ENCODE measurements at places on chromosomes 5 and 9.

DNA sequence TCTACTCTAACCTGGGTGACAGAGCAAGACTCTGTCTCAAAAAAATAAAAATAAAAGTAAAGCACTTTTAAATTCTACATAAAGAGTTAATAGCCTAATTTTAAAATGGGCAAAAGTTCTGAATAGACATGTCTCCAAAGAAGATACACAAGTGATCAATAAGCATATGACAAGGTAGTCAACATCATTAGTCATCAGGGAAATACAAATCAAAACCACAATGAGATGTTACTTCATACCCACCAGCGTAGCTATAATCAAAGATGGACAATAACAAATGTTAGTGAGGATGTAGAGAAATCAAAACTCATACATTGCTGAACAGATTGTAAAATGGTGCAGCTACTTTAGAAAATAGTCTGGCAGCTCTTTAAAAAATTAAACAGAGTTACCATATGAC, 64.1 kb downstream of the IQGAP2 start:
- no peak for DNase-seq

DNA sequence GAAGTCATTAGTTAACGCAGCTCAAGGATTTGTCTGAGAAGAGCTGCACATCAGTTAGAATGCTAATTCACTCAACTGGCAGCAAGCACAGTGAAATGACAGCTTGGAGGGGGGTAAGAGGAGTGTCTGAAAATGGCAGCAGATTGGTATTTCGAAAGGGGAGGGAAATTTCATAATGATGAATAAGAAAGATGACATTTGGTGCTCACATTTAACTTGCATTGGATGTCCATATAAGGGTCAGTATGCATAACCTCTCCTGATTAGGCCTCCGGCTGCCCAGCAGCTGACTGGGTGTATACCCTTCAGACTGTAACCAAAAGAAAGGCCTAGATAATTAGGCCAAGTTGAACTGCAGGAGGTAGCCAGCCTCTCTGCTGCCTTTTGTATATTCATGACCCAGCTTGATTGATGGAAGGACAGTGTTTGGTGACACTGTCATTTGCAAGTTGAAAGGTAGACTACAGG, 131.0 kb downstream of the PBX3 start:
- DNase-seq = no peak

- no peak for DNase-seq
Measured at GRCh38 chr9:119677811-119678505, 308.7 kb upstream of the BRINP1 start.

DNA sequence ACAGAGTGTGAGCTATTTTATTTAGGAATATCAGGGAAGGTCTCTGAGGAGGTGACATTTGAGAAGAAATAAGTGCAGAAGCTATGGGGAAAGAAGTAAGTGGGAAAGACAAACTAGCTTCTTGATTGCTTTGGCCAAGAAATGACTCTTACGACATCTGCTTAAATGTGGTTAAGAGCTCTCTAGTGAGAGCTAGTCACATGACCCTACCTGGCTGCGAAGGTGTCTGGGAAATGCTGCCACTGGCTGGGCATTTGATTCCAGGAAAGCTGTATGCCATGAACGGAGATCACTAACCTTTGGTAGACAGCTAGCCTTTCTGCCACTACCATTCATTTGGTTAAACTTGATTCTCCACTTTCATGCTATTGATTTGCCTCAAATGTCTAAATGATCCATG, 80.1 kb downstream of the KIAA0825 start:
- no peak for DNase-seq

DNA sequence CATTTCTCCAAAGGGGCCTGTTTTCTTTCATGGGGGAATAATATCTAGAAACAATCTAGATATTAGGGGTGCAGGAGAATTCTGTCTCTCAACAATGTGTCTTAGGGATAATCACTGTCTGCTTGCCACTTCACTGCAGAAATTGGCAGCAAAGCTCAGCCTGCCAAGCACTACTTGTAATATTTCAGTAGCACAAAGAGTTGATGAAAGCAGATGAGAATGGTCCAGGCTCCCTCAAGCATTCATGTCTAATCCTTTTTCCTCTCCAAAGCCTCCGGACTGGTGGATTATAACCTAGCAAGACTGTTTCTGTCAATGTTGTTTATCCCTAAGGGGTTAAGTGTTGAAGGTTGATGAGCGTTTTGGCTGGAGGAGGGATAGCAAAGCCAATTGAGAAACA, 13.3 kb upstream of the MPDZ start:
- no peak for DNase-seq

DNA sequence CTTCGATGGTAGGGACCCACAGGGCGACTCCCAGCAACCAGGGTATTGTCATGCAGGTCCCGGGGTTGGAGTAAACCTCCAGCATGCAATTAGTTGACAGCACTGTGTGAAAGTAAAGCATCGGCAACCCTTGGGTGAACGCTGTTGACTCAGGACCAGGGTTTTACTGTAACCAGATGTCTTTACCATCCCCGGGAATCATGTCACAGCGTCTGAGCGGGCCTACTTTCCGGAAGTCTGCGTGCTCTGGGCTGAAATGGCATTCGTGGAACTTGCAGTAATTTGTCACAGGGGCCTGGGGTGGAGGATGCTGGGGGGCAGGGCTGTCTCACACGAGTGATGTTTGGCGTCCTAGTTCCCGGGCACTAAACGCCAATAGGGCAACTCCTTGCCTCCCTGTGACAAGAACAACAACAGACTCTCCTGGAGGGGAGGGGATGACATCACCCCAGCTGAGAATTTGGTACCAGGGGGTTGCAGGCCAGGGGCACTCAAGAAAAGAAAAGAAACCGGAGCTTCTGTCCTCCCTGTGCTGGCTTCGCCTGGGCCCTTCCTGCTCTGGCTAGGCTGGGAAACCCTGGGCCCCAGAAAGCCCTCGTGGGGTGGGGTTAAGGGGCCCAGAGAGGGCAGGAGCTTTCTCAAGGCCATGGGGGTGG, 10.1 kb upstream of the UBAC1 start:
- no peak for DNase-seq

- DNase-seq = no peak
Measured at GRCh38 chr5:5383461-5383860, 39.0 kb upstream of the ICE1 start.

DNA sequence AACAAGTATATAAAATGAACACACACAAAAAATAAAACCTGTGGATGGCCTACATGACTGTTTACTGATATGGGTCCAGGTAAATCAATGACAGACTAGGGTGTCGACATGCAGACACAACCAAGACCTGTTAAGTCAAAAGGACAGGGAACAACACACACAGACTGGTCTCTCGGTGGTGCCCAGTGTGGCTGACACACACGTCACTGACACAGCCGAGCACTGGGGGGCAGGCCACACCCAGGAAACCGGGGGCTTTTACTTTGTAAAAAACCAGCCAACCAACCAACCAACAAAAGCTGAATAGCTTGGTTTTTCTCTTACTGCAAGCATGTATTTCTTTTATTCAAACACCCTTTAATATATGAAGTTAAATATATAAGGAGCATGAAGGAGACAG, 5.0 kb downstream of the FAM163B start:
- DNase-seq = no peak

DNA sequence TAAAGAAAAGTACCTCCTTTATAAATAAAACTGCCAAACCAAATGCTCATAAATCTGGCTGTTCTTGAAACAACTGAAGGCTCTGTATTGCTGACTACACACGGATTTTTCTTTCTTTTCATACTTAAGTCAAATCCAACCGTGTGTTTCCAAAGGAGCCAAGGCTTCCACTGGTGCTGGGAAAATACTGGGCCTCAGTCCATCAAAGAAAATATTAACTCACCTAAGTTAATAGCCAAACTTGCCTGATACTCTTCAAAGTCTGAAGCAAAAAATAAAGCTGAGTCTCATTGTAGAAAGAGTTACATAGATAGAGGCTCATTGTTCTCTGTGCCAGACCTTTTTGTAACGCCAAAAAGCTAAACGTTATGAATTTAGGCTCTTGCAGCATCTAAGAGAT, 350.4 kb upstream of the CDH9 start:
- no peak for DNase-seq

- no peak for DNase-seq
Measured at GRCh38 chr5:172479034-172479783, 24.9 kb upstream of the SH3PXD2B start.

DNA sequence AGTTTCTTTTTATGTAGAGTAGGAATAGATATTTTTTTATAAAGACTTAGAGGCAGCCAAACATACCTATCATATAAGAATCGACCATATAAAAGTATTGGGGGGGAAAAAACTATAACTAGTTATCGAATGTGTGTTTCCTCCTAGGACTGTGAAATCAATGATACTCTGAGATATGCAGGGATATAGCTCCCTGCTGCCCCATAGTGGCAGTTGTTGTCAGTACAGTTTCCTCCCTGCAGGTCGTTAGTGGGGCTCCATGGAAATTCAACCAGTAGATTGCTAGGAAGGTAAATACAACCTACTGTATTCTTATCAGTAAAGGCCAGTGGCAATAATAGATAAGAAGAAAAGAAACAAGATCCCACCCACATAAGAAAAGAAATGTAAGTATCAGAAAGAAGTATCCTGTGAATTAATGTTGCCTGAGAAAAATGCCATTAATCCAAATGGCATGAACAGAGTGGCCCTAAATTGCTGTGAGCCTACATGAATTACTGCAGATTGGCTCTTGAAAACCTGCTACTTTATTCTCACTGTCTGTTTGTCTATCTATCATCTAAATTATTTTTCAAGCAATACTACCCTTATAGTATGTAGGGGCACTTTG, 136.9 kb upstream of the FBN2 start:
- DNase-seq = no peak

DNA sequence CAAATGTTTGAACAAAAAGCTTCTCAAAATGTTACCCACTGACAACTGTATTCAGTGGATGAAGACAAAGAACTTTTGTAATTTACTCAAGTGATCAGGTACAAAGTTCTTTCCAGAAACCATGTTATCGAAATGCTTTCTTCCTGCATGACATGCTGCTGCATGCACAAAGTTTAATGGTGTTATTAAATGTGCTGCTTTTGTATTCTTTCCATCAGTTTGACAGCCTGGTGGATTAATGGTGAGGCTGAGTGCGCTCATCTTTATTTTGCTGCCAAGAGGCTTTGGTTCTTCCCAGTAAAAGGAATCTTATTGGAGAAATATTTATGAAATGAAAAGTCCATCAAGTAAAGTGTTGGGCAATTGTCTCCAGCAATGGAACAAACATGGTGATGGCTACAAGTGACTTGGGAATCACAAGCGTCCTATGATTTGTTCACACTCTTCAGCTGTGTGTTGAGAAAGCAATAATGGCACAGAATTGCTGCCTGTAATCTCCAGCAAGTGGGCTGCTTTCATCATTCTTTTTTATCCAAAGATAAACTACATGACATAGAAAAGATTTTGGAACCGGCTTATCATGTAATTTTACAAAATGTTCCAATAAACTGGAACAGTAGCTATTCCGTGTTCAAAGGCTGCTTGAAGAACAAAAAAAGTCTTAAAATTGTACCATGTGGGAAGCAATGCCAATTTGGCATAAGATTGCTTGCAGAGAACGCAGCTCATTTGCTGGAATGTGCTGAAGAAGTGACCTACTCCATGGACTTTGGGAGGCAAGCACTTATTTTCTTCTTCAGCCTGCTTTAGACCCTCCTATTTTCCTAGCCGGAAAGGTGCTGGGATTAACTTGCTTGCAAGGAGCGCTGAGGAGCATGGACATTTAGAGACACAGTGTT, 153.1 kb downstream of the HSD17B3 start:
- no peak for DNase-seq

DNA sequence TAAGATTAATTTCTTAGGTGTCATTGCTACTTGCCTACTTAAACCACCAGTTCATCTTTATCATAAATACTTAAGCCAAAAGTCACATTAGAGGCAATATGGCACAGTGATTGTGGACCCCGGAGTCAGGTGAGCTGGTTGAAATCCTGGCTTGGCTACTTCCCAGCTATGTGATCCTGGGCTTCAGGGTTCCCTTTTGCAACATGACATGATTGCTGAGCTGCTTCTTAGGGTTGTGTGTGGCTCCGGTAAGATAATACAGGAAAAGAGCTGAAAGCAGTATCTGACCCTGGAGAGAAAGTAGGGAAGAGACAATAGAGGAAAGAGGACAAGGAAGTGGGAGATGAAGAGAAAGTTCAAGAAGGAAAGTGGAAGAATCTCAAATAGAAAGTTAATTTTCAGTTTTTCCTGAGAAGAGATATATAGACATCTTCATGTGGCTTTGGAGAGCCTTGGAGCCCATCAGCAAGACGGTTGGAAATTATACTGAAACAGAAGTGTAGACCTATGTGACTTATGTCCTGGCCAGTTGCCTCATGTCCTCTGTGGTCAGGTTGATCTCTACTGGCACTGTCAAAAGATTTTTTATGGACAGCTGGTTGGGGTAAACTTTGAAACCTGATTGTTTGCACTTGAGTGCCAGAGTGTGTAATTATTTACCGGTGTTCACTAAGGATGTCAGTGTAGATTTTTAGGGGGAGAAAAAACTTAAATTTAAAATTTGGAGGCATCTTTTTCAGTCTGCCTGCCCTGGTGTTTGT, 93.2 kb downstream of the GHR start:
- no peak for DNase-seq

DNA sequence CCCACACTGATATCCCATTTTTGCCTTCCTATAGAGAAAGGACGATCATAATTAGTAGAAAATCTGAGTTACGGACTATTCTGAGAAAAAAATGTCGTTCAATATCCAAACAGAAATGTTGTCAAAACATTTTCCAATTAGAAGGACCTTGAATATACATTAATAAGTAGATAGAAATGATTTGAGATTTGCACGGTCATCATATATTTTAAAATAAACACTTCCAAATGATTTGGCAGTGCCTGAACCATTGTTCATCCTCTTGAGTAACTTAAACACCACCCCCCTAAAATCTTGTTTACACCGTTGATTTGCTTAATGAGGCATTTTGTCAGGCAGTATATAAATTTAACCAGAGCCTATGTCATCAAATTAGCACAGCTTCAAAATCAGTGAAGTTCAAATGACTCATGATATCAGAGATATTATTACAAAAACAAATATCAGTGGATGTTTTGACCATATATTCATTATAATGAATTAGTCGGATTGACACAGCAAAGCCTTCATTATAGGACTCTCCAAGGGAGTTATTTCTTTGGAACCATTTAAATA, 105.0 kb downstream of the ACTL7B start:
- no peak for DNase-seq

GRCh38 chr5:110625376-110625999, 101.0 kb downstream of the TMEM232 start:
- DNase-seq = no peak

DNA sequence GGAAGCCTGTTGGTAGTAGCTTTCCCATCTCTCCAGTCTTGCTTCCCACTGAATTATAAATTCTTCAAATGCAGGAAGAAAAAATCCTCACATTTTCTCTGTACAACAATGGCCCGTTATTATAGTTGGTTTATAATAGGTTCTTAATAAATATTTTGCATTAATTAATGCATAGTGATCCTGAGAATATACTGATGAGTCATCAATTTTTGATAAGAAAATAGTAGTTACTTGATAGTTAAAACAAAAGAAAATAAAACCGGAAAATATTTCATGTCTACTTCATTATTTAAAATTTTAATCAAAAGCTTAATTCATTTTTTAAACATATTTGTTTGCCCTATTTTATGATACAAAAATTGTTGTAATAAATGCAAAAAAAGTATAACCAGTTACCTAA, 762.6 kb downstream of the BRINP1 start:
- no peak for DNase-seq

GRCh38 chr5:38099205-38100168, 158.9 kb upstream of the EGFLAM start:
- no peak for DNase-seq

GRCh38 chr5:139147483-139148087, 50.6 kb downstream of the SIL1 start:
- no peak for DNase-seq

GRCh38 chr9:134618163-134618832, 23.3 kb upstream of the COL5A1 start:
- no peak for DNase-seq

GRCh38 chr9:114621975-114622609, 11.0 kb downstream of the TMEM268 start:
- no peak for DNase-seq
